ENCODE measurements at places on chromosomes 5 and 9.
A peak's percentile ranks its signal among the peaks of the same experiment; 100 is the strongest.

DNA sequence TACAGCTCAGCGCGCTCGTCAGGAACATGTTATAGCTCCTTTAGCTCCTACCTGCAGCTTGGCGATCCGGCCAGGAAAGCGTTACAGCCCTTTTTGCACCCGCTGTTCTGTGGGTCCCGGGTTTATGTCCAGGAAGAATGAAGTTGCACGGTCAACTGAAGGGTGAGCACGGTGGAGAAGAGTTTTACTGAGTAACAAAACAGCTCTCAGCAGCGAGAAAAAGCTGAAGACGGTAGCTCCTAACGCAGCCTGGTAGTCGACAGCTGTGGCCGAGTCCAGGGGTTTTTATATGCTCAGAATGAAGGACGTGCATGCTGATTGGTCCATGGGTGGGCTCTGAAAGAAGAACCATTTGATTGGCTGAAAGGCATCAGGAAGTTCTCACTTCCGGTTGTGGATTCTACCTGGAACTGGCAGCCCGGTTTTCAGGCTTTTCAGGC is 1830.1 kb upstream of the NUDT12 start:
- no peak for DNase-seq

DNA sequence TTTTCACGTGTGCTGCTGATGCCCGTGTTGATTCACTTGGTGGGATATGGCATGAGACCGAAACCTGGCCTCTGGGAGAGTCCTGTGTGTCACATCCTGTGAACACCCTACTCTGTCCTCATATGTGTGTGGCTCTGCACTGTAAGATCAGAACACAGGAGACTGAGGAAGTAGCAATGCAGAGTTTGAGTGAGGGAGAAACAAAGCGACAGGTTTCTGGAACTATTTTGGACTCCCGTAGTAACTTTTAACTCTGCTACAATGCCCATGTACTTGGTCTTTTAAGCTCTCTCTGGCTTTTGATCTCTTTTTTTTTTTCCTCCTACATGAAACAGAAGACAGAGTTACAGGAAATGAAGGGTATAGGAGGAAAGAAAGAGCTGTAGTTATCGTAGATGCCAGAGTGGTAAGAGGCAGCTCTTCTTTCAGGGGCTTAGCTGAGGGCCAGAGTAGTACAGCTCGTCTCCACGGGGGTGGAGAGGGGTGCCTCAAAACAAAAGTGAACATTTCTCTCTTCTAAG is 26.6 kb downstream of the GRAMD2B start:
- peak; percentile 65 for DNase-seq

- no peak for DNase-seq
These were observed 131.6 kb downstream of the GOLPH3 start for GRCh38 chr5:32042551-32042961.

DNA sequence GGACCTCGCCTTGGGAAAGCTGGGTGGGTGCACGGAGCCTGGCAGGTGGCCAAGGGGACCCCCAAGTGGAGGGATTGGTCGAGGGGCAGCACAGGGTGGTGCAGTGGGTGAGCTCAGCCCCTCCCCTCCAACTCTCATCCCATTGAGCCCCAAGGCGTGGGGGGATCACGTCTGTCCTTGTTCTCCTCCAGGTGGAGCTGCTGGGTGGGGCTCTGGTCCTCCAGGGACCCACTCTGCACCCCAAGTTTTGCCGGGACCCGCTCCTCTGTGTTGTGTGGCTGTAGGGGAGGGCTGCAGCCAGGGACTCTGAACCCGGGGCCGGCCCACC is 3.6 kb upstream of the FUT7 start:
- no peak for DNase-seq

DNA sequence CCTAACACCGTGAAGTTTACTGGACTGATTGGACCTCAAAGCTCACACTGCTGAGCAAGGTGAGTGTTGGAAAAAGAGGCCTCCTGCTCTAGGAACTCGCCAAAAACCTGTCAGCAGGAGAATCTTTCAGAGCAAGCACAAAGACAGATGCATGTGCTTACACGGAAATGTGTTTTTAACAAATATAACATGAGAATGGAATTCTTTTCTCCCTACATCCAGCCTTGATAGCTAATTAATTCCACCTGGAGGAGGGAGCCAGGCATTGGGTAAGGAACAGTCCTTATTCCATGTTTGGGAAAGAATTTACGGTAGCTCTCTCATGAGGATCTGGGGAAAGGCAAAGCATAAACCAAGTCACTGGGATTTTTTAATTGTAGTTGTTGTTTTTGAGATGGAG is 98.8 kb downstream of the KLF4 start:
- no peak for DNase-seq

GRCh38 chr5:39712316-39713249 is 287.8 kb upstream of the DAB2 start:
- no peak for DNase-seq

- no peak for DNase-seq
These were observed 17.2 kb downstream of the MED10 start for GRCh38 chr5:6361101-6361500.

DNA sequence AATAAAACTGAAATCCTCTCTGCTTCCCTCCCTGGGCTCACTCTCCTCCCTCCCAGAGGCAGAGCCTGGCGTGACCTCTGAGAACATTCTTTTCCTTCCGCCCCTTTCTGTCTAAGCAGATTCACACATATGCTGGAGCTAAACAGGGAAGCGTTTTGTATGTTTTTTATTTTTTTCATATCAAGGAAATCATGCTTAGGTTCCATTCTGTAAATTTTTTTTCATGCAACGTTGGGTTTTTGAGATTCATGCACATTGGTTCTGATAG is 20.2 kb upstream of the BARHL1 start:
- DNase-seq = no peak

DNA sequence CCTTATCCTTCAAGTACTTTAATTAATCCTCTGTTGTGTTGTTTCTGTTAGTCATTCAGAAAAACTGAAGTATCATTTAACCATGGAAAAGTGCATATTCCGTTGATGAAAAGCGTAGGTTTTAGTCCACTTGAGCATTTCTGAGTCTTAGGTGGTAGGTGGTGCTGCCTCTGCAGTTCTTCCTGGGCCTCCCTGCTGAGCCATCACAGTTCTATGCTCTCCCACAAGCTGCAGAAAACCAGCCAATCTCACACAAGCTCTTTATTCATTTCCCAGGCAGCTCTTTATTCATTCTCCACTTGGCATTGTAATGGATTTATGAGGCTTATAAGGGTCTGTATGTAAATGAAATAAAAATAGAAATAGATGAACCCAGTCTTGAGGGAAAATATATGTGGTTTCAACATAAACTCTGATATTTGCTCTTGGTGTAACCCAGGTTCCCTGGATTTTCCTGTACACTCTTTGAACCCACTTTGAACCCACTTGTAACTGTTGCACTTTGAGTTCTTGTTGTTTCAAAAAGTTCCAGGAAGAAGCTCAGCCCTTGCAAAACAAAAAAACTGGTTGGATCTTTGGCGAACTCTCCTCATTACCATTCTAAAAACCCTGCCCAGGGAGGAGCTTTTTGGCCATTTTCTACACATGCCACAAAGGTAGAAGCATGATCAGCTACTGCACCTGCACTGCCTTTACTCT is 56.0 kb downstream of the ZNF510 start:
- DNase-seq = no peak

- no peak for DNase-seq
These were observed 176.6 kb upstream of the MSX2 start for GRCh38 chr5:174547814-174548213.

DNA sequence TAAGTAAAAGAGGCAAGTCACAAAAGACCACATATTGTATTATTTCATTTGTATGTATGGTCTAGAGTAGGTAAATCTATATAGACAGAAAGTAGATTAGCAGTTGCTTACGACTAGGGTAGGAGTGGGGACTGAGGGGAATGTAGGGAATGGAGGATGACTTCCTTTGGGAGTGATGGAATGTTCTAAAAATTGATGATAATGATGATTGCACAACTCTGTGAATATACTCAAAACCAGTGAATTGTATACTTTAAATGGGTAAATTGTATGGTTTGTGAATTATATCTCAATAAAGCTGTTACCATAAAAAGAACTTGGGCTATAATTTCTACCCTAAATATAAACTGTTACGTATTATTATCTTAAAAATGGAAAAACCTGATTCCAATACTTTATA is 35.0 kb downstream of the ADAMTS6 start:
- DNase-seq = no peak

GRCh38 chr5:133817456-133817855 is 151.0 kb downstream of the C5orf15 start:
- no peak for DNase-seq

DNA sequence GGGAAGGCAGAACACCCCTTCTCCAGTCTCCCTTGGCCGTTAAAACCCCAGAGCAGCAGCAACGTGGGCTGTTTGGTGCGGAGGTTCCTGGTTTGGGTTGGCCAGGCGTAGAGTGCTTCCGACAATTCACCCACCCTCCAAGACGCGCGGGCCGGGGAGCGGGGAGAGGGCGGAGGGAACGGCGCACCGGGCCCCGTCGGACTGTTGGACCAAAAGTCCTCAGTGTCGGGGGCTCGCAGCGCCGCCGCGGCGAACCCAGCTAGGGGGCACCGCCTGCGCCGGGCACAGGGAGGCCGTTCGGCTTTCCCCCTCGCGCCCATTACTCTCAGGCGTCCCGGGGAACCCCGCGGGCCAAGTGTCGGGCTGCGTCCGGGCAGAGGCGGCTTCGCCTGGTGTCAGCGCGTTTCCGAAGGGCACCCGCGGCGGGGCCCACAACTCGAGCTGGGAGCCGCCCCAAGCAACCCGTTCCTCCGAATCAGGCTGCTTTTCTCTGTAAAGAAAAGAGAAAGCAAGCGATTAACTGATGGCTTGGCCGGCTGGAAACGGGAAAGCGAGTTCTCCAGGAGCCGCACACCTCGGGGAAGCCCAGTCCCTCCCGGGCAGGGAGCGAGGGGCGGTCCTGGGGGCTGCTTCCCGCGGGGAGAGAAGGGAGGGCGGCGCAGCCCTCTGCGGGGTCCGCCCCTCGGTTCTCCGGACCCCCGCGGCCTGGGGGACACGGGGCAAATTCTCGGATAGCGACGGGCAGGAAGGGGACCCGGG is 145.5 kb downstream of the ERCC6L2 start:
- peak; percentile 68 for DNase-seq

DNA sequence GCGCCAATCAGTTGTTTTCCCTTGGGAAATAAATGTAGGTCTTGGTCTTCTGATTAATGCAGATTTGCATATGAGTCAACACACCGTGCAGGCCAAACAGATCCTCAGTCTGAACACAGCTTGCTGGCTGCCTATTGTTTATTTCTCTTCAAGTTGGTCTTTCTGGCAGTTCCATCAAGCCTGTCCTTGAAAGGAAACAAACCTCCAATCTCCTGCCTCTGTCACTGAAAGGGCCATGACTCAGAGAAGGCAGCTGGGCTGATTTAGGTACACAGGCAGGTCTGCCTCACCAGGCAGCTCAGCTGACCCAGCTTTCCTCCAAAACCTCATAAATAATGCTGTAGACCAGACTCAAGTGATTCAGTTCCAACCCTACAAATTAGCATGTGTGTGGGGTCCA is 175.9 kb downstream of the MAN2A1 start:
- no peak for DNase-seq

DNA sequence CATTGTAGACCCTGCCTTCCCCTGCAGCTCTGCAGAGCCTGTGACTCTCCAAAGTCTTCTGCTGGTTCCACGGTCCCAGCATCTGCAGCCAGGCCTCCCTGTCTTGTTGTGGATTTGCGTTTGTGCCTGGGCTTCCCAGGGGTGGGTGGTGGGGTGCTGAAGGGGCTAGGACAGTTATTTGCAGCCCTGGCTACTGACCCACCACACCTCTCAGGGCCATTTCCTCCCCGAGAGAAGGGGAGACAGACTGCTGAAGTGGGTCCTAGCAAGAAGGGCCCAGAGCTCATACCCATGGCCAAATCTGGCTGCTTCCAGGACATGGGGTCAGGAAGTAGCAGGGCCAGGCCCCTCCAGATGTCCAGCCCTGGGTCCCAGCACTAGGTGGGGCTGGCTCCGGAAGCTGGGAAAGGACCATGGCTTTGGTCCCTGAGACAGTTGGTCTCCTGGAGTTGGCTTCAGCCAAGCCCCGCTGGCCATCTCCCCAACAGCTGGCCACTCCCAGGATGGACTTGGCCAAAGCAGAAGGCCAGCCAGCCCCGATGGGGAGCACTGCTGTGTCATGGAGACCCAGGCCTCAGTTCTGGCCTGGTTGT is 26.3 kb downstream of the GSN start:
- DNase-seq = no peak

GRCh38 chr9:127846443-127847177 is 7.8 kb downstream of the ENG start:
- no peak for DNase-seq

DNA sequence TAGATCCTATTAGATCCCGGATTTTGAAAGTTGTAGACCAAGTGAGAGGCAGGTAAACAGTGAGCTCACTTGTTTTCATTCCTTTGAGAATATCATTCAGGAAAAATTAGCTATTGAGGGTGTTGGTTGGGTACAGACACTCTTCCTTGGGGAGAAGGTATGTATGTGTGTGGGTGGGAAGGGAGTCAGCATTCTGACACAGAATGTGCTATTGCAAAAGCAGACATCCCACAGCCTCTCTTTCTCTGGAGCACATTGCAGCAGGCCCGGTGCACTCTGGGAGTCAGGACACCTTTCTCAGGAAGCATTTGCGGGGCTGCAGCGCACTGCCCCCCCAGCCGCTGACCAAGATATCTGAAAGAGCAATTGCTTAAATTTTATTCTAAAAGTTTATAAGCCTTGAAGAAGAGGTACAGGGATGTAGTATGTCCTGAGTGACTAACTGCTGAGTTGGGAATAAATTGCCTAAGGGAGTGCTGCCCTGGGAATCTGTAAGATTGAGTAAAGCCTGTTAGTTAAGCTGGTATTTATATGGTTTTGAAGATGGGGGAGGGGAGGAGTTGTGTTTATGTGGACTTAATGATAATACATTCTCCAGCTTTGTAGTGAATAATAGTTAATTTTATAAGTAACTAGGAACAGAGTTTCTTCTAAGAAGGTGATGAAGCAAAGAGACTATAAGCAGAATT is 5.2 kb downstream of the TNFAIP8 start:
- DNase-seq = no peak

DNA sequence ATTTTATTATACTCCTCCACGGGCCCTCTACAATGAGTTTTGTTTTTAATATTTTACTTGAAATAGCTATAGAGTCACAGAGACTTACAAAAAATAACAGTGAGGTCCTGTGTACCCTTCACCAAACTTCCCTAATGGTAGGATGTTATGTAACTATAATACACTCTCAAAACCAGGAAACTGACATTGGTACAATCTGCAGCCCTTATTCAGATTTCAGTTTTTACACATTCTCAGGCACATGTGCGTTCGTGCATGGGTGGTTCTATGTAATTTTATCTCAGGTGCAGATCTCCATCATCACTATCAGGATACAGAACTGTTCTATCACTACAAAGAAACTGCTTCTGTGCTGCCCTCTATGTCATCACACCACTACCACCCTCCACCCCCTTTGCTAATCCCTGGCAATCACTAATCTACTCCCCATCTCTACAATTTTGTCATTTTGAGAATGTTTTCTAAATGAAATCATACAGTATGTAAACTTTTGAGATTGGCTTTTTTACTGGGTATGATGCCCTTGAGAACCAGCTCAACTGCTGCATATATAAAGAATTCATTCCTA is 16.4 kb downstream of the RAB14 start:
- no peak for DNase-seq

Data from CD4-positive, alpha-beta T cell treated with Interleukin-15 for 4 hours (primary cell).